GM04504 (cell line): ENCODE measurements at places on chromosomes 1 and 21.

DNA sequence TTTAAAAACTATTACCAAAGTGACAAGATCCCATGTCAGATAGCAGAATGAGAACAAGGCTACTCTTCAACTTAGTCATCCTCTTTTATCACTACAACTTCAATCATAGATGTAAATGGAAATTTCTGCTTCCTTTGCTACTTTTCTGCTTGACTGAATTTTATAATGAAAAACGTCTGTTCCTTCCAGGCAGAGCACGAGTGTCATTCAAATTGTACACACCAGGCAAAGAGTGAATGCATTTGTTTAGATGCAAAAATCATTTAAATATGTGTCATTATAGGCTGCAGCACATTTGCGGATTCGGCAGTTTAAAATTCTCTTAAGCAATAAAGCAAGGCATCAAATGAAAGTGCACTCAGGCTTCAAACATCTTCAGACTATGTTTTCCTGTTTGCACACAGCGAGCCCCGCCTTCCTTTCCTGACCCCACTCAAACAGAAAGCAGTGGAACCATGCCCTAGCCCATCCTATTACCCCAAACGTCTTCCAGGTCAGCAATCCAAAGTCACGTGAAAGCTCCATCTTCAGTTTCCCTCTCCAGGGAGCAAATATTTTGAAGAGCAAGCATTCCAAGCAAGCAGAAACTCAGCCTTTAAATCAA is 99.6 kb downstream of the APP start:
- peak; percentile 63 for DNase-seq

DNA sequence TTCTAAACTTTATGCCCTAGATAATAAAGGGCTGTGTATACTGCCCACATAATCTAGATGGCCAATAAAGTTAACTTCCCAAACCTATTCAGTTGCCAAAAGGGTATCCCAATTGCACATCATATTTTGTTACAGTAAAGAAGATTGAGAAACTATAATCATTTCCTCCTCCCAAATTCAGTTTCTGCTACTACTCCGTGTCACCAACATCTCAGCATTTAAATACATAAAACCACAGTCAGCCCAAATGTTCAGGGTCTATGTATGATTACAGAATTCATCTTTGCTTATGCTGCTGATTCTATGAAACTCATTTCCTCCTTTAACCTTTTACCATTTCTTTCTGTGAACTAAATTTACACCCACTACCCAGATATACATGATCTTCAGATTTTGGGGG is 28.6 kb downstream of the NRIP1 start:
- DNase-seq = no peak

- DNase-seq = no peak
Observed at GRCh38 chr1:52632732-52633290, at the start of gene SHISAL2A. SHISAL2A (plus strand) TSS chr1:52633168; CDS start chr1:52633494, 326 bp downstream.

DNA sequence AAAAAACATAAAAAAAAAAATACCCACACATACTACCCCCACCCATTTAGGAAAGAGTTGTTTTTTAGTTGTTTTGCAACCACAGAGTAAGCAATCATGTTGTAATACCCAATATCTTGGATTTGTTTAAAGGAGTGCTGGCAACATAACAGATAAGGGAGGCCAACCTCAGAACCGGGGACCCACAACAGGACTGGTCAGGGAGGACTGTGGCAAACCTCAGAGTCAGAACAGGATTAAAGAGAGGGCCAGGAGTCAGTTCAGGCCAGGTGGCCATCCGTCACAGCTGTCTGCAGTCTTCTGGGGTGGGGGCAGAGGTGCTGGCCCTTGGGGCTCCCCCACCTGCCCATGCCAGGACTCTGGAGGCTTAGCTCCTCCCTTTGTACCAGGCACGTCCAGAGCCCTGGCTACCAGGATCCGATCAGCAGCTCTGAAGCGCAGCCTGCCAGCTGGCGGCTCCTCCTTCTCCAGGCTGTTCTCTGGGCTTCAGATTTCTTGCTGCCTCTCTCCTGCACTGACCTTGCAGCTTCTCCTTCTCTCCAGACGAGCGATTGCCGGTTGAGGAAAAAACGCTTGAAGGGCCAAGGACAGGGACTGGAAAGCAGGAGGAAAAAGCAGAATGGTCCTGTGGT is 7.9 kb downstream of the H6PD start:
- DNase-seq = no peak

GRCh38 chr1:167099851-167100250 is 6.0 kb downstream of the STYXL2 start:
- DNase-seq = no peak

DNA sequence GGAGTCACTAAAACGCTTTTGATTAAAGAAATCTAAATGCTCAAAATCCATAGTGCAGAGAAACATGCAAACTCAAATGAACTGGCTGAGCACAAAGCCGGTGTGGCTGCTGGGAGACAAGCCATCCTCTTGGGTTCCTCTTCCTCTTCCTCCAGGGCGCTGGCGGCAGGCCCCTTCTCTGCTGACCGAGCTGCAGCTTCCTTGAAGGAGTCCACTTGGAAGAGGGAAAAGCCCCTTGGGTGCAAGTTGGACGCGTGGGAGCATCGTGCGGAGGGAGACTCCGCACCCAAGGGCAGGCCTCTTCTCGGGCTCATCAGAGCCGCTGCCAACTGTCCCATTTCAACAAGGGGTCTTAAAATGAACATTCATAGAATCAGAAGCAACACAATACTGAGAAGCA is 7.9 kb downstream of the CCNL2 start:
- no peak for DNase-seq

DNA sequence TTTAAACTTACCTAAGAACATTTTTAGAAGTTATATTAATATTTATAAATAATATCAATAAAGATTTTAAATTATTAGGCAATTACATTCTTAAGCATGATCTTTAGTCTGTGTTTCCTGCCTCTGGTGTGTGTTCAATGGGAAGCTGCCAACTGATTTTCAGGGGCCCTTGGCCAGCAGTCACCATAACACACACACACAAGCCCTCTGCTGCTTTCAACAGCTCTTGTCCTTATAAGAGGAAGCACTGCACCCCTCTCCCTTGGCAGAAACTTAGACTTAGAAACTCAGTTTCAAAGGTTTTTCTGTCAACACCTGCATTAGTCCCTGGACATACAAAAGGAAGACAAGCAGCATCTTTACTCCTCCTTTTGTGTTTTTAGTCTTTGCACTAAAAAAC is 81.4 kb downstream of the VAV3 start:
- DNase-seq = no peak

DNA sequence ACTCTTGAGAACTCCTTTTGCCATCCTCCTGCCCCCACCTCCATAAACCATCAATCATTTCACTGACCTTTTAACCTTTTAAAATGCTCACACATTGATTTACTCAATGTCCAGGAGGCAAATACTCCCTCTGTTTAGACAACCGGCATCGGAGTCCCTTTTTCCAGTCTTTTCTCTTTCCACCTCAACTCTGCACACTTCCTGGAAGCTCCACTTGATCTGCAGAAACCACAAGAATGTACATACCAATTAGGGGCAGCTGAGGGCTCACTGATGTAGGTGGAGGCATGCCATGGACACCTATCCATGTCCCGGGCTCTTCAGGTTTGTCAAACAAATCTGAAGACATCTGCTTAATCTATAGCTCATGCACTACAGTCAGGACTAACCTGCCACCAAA is 5.3 kb upstream of the AMIGO1 start:
- DNase-seq = no peak

DNA sequence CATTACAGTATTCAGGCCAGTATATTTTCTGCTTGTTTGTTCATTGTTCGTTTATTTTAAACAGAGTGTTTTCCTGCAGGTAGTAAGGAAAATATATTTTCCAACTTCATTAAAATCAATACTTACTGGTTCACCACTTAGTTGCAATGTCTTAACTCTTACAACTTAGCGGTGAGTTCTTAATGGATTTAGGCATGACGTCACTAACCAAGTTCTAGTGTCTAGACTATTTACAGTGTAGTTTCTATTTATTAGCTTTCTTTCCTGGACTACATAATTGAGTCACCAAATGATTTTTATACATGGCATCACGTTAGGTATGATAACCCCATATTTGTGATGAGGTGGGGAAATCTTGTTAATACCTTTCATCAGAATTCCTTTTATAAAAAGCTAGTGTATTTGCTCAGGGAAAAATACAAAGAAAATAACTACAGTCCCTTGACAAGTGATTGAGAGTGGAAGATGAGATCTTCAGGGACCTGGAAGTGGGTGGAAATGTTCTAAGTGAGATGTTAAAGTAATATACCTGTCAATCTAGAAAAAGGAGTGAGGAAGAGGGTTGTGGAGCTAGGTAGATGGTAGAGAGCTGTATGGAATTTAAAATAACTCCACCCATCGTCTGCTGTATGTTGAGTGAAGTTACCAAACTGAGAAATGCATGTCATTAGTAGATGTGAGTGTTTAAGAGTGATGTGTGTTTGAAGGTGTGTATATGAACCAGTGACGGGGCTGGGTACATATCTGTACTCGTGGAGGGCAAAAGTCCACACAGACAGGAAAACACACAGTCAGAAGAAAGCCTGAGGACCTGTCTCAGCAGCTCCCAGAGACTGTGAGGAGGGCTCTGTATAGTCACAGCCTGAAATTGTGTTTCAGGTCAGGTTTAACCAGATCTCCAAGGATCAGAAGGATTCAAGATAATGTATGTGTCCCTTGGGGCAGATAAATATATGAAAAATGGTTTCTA is 197.6 kb upstream of the ADAMTS5 start:
- DNase-seq = no peak

DNA sequence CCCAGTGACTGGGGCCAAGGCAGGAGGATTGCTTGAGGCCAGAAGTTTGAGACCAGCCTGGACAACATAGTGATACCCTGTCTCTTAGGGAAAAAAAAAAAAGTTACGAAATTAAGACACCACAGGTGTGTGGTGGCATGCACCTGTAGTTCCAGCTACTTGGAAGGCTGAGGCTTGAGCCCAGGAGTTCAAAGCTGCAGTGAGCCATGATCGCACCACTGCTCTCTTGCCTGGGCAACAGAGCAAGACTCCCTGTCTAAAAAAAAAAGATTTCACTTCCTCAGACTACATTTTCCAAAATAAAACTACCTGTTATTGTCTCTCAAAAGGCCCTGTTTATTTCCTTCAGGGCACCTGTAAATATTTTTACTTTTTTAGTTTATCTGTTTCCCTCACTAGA is 4.7 kb upstream of the STK40 start:
- DNase-seq = no peak

DNA sequence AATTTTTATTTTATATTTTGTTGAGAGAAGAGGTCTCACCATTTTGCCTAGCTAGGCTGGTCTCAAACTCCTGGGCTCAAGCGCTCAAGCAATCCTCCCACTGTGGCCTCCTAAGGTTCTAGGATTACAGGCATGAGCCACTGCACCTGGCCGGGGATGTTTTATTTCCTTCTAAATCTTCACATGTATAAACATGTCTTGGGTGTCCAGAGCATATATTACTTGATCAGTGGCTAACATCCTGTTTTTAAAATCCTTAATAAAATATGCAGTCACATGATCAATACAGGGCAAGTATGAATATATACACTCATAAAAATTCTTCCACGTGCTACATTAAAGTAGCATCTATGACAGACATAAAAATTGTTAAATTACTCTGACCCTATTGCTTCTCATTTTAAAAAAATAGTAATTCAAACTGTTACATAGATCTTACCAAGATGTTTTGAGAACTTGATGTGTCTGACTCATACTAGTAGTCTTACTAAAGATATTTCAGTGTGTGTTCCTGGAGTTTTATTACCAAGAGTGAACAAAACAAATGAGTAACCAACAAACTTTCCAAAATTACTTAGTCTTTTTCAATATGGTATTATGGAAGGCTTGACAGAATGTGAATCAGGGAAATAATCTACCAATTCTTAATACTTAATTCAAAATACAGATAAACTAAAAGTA is 222.5 kb downstream of the SLC45A1 start:
- DNase-seq = no peak

- no peak for DNase-seq
Observed at GRCh38 chr1:84143796-84144565, at the start of gene PRKACB. PRKACB (plus strand) TSS chr1:84144271; CDS start chr1:84144362, 91 bp downstream.

- DNase-seq = peak; percentile 41
Observed at GRCh38 chr1:66996018-66996682, 57.8 kb downstream of the SLC35D1 start.

GRCh38 chr21:44639331-44639655 is 2.1 kb downstream of the KRTAP10-10 start:
- DNase-seq = no peak

GRCh38 chr1:61639608-61640336 is 85.2 kb downstream of the TM2D1 start:
- no peak for DNase-seq

- DNase-seq = no peak
Observed at GRCh38 chr1:234096161-234096770, 191.8 kb downstream of the SLC35F3 start.

DNA sequence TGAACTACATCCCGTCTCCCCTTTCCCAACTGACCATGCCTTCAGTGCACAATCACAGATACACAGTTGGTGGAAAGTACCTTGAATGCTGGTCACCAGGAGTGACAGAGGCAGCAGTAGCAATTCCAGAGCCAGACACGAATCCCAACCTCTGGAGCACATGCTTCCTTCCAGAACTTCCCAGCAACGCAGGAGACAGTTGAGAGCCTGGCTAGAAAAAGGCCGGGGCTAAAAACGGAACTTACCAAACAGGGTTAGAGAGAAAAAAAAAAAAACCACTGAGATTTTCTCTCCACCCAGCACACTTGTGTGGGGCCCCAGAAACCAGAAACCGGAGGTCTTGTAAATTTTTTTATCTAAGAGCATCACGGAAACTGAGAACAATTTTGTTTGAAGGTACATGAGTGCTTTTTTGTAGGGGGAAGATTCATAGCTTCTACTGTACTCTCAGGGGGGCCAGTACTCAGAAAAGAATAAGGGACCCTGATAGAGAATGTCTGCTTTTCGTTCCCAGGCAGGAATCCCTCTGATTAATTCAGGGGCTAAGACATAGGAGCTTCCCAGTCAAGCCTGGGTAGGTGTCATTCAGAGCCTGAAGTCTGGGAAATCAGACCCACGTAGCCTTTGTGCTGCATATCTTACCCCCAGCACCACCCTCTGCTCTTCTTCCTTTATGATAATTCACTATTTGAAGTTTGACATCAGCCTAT is at the start of gene CD48:
CD48 (minus strand) TSS at position 221 of the 710 bp plus-strand sequence; CDS start at position 162, 59 bp downstream.
- DNase-seq = no peak

DNA sequence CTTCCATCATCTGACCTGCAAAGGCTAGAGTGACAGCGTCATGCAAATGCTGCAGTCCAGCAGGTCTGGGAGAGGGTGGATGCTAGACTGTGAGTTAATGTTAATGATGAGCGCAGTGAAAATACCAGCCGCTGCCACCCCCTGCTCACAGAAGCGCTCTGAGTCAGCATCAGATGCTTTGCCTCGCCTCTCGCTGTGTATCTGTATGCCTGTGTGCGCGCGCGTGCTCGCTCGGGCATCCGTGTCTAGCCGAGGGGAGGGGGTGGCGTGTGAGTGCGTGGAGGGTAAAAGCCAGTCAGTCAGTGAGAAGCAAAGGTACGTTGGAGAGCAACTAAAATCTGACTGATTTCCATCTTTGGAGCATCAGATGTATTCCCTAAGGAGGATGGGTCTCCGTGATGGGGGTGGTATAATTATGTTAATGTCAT is 858.7 kb downstream of the USP25 start:
- peak; percentile 57 for DNase-seq

- peak; percentile 60 for DNase-seq
Observed at GRCh38 chr1:33180226-33180910, 1.5 kb downstream of the TRIM62 start.
